ENCODE measurements at places on chromosomes 2 and 18.

DNA sequence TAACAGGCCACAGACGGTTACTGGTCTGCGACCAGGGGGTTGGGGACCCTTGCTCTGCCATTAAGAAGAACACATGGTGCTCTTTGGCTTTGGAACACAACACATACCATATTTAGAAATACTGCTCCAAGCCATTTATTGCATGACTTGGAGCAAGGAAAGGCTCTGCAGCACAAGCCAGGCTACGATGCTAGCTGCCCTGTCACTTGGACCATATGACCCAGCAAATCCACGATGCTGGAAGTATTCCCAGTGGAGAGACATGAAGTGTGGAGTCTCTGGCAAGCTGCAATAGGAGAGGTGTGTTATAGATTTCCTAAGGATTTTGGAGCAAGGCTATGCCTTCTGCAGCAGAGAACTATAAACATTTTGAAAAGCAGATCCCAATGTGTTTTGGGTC lies 171.2 kb downstream of the HAUS1 start:
- no peak for DNase-seq

DNA sequence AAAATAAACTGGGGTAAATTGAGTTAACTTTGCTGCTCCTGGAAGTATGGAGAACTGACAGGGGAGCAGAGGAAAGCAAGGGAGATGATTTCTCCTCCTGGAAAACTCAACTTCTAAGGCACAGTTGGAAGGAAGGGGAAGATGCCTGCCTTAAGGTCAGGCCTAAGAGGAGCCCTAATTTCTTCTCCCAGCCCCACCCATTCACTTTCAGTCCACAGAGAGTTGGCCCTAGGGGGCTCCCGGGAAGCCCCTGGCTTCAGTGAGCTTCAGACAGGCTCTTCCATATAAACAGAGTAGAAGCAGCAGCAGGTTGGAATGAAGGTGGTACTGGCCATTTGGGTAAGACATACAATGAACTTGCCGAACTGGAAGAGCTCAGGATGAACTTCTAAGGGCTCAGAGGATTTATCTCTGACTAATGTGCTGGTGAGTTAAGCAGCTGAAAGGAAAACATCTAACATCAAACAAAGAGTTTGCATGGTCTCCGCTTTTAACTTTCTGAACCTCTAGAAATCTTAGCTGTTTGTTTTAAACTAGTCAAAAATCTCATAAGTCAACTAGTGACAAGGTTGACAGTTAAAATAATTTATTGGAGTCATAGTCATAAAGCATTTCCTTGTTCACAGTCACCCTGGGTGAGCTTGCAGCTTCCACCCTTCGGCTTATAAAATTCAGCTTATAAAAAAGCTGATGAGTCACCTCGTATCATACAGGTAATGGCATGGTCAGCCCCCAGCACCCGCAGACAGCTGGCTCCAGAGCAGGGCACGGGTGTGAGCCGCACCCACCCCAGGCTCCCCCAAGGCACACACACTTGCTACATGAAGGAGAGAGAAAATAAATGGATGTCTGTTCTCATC lies 9.8 kb downstream of the MALL start:
- DNase-seq = peak; percentile 68

DNA sequence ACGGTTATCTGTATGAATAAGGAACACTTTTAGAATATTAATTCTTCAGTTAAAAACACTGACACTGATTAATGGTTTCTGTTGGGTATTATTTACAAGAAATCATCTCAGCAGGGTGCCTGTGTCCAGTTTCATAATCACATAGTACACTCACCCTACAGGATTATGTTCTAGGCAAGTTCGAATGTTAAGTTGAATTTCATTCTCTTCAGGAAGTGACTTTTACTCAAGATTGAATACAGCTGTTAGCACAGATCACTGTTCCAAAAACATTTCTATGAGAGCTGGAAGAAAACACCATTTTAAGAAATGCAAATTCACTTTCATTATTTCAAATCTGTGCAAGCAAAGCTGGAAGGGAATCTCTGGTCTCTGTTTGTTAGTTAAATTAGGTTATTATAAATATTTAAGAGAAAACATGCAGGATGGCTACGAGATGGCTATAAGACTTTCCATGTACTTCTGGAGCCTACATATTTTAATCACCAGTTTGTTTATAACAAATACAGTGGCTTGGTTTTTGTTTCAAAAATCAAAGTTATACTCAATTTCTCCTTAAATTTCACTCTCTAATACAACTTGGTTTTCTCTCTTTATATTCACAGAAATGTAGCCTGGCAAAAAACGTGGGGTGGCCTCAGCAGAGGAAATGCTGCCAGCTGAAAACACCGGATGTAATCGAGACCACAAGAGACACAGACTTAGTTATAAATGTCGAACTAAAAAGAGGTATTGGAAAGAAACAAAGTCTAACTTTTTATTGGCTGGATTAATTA lies 65.8 kb downstream of the RBMS1 start:
- no peak for DNase-seq

DNA sequence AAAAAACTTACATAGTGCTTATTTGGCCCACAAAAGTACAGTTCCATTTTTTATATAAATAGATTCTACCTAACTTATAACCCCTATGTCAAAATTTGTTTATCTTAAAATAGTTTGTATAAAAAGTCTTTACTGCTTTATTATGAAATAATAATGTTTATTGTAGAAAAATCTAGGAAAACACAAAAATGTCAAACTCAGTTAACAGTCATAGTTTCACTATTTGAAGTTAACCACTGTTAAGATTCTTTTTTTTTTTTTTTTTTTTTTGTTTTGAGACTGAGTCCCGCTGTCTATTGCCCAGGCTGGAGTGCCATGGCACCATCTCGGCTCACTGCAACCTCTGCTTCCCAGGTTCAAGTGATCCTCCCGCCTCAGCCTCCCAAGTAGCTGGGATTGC lies 26.5 kb upstream of the ABI2 start:
- DNase-seq = no peak

DNA sequence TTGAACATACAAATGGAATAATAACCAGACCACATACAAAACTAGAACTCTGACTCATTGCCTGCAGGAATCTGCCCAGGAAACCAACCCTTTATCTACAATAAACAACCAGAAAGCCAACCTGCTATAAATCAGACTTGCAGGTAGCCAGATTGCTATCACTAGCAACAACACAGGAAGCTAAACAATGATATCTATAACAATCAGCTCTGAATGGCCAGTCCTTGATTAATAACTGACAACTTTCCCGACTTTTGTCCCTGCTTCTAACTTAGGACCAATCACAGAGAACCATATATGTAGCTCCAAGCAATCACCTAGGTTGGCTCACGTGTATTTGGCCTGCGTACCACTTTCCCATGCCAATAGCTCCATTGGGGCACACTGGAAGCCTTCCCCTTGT lies 470.8 kb downstream of the RIT2 start:
- DNase-seq = no peak

DNA sequence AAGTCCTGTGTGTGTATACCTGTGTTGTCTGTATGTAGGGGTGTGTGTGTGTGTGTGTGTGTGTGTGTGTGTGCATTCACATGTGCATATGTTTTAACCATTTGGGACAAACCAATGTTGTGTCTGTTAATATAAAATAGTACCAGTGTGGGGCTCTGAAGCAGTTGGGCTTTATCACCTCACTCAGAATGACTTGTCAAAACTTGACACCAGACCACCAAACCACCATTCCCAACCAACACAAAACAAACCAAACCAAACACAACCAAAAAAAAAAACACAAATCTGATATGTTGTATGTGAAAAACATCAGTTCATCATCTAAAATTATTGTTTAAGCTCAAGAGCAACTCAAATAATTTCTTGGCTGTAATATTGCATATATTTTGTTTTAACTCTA lies 42.1 kb downstream of the CALCRL start:
- no peak for DNase-seq

DNA sequence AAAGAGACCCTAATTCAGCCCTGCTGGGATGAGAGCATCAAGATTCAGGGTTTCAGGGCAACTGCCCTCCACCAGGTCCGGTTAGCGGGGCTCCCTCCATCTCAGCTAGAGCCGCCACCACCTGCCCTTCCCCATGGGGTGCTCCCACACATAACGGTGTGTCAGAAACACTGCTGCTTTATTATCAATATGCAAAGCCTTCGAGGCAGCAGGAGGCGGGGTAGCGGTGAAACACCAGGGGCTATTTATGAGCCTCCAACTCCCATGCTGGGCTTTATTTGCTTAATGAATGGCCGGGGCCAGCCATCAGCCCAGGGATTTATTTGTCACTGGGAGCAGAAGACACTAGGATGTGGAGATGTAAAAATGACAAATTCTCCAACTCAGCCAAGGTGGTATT lies 109.8 kb downstream of the GALNT14 start:
- DNase-seq = no peak

DNA sequence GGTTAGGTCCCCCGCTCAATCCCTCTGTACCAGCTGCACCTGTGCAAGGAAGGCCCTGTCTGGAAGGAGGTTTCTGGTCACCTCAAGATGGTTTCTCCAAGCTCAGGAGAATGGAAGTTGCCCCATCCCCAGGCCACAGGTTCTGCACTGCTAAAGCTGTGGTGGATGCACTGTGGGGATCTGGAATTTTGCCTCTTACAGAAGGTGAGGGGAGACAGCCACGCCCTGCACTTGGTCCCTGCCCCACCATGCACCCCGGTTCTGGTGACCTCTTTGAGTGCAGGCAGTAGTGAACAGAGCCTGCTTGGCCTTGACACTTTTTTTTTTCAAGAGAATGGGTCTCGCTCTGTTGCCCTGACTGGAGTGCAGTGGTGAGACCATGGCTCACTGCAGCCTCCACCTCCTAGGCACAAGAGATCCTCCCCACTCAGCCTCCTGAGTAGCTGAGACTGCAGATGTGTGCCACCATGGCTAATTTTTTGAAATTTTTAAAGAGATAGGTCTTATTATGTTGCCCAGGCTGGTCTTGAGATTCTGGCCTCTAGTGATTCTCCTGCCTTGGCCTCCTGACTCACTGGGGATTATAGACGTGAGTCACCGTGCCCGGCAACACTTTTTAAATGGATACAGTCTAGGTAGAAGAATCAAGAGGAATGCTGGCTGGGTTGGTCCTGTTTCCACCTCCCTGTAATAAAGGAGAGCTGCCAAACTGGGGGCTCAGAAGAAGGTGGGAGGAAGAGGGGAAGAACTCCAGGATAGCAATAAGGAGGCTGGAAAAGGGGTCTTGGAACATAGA lies 5.8 kb upstream of the NT5DC4 start:
- DNase-seq = no peak

GRCh38 chr2:70928366-70928765 lies 7.3 kb upstream of the ATP6V1B1 start:
- peak; percentile 45 for DNase-seq

- DNase-seq = no peak
These were observed 35.9 kb downstream of the FHOD3 start for GRCh38 chr18:36333414-36333813.

DNA sequence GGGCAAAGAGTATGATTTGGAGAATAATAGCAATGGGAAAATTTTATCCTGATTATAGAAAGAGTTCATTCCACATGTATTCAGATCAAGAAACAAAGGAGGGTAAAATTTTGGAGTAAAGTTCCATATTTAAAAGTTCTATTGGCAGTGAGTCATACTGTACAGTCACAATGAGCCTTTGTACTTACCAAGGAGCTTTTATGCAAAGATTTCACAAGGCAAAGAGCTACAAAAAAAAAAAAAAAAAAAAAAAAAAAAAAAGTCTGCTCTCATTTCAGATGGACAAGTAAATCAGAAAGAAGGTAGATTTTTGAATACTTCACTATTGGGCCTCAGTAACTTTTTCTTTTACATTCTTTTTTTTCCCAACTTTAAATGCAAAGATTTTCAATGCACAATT lies 1802.2 kb upstream of the PIK3C3 start:
- DNase-seq = no peak

DNA sequence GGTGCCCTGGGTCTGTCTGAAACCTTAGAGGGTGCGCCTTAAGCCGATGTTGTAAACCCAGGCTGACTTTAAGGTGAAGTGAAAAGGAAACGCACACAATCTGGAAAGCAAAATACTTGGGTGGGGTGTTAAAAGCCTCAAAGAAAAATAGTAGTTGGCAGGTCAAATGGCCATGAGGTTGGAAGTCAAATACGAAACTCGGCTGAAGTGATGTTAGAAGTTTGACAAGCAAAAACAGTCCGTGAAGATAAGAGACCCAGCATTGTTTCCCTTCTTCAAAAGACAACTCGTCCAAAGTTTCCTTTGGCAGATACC lies 1.4 kb upstream of the CDC42EP3 start:
- DNase-seq = no peak

Measured in type B pancreatic cell (in vitro differentiated cells).